ENCODE measurements at places on chromosomes 11 and 22.

GRCh38 chr22:45598596-45599217, 72.9 kb upstream of the ATXN10 start:
- no peak for DNase-seq

DNA sequence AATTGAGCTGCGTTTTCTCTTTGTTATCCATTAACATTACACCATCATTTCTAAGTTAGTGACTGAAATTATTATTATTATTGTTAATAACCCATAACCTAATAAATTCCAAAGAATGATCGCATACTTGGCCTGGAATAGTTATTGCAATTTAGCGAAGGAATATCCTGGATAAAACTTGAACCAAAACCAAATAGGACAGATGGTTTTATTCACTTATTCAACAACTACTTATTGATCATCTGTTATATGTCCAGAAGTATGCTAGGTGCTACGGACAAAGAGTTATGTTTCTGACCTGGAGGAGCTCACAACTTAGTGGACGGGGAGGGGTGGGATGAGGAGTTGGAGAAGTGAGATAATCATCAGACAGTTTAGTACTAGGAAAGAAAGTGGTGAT, 44.8 kb upstream of the ARHGAP20 start:
- DNase-seq = no peak

- no peak for DNase-seq
Observed at GRCh38 chr11:94028436-94028835, 7.3 kb downstream of the HEPHL1 start.

- DNase-seq = no peak
Observed at GRCh38 chr11:35516403-35516802, 9.0 kb downstream of the PAMR1 start.

GRCh38 chr11:77438487-77438886, 35.4 kb downstream of the PAK1 start:
- no peak for DNase-seq

DNA sequence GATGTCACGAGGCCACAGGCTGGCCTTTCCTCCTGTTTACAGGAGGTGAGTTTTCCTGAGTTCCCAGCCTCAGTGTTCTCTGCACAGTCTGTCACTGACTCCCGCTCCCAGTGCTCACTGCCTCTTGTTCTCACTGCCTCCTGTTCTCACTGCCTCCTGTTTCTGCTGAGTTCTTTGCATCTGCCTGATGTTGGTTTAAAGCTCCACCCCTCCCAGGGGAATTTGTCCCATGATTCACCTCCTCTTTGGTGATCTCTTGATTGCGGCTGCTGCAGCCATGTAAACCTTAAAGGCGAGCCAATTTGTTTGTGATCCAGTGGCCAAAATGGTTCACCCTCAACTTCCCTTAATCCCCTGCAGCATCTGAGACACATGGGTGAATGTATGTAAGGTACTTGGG, 6.0 kb upstream of the TUBA8 start:
- no peak for DNase-seq

- no peak for DNase-seq
Observed at GRCh38 chr22:44330744-44331660, 18.3 kb upstream of the SHISAL1 start.
